Activated T-cell treated with anti-CD3 and anti-CD28 coated beads, Interleukin-2, amount 50 U/mL, for 24 hours (primary cell): ENCODE measurements at places on chromosomes 13 and 19.

GRCh38 chr19:11192957-11193939 is 4.1 kb downstream of the KANK2 start:
- H3K27ac ChIP-seq, result no peak overlapping the region
- no peak overlapping the region for H3K4me3 ChIP-seq
- no peaks in the 10 kb centered on the region for H3K36me3 ChIP-seq
- H3K27me3 ChIP-seq, result peaks cover 20% of the 10 kb centered on the region

DNA sequence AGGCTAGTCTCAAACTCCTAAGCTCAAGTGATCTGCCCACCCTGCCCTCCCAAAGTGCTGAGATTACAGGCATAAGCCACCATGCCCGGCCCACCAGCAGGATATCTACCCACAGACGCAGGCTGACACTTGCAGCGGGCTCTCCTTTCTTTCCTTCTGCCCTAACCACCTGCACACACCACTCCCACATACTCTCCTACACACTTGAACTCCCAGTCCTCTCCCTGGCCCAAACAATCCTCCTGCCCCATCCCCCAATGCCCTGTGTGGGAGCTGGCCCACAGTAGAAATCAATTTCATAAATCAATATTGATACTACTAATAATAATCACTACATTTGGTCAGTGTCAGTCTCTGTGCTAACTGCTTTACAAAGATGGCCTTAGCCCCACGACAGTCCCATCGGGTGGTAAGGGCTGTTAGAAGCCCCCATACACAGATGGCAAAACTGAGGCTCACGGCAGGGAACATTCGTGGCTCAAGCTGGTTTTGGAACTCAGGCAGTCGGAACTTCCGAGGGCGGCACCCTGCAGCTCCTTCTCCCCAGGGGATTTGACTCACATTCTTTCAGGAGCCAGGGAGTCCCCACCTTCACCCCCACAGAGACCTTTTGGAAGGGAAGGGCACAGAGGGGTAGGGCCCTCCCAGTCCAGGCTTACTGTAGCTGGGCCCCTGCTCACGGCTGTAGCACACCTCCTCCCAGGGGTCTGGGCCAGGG is 3.4 kb upstream of the DPF1 start:
- H3K27ac ChIP-seq, result no peak overlapping the region

GRCh38 chr13:77009011-77009410 is 17.1 kb downstream of the CLN5 start:
- H3K27ac ChIP-seq, result peak overlapping the region; percentile 80
- no peak for DNase-seq
- H3K4me1 ChIP-seq, result peaks cover 54% of the 10 kb centered on the region
- no peaks in the 10 kb centered on the region for H3K27me3 ChIP-seq
- H3K36me3 ChIP-seq, result peaks cover 83% of the 10 kb centered on the region

DNA sequence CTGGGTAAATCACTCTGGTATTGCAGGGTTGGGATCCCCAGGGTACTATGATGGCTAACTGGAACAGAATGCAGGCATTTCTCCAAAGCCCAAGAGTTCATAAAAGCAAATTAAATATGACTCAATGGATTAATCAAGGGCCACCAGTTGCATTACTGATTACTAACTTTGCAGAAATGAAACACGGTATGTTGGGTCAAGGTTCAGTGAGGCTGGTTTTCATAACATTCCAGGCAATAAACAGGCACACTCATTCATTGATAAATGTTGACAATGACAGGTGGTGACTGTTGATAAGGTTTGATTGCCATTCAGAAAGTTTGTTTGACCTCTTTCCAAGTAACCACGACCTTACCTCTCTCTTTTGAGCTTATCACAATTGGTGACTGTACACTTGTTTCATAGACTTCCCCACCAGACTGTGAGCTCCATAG is 506 bp upstream of the AP1M1 start:
- H3K4me3 ChIP-seq, result peak overlapping the region; percentile 87
- H3K27me3 ChIP-seq, result no peaks in the 10 kb centered on the region
- peaks cover 40% of the 10 kb centered on the region for H3K4me1 ChIP-seq

DNA sequence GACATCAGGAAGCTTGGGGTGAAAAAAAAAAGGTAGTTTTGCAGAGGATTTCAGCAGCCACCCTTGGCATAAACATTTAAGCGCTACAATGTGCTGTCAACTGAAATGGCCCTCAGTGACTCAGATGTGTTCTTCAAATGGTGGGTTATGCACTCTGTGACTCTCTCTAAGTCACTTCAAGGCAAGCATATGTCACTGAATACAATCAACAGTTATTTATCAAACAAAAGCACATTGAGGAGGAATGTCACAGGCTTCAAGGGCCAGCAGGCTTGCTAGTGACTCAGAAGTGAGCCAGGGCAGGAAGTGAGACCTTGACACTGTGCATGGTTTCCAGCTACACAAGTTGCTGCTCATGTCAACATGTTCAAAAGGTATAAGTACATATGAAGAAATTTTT is 523.7 kb upstream of the HTR2A start:
- no peak overlapping the region for H3K4me3 ChIP-seq
- H3K27me3 ChIP-seq, result no peaks in the 10 kb centered on the region
- H3K4me1 ChIP-seq, result no peaks in the 10 kb centered on the region
- H3K27ac ChIP-seq, result no peak overlapping the region
